ENCODE measurements at places on chromosomes 3 and 15.

DNA sequence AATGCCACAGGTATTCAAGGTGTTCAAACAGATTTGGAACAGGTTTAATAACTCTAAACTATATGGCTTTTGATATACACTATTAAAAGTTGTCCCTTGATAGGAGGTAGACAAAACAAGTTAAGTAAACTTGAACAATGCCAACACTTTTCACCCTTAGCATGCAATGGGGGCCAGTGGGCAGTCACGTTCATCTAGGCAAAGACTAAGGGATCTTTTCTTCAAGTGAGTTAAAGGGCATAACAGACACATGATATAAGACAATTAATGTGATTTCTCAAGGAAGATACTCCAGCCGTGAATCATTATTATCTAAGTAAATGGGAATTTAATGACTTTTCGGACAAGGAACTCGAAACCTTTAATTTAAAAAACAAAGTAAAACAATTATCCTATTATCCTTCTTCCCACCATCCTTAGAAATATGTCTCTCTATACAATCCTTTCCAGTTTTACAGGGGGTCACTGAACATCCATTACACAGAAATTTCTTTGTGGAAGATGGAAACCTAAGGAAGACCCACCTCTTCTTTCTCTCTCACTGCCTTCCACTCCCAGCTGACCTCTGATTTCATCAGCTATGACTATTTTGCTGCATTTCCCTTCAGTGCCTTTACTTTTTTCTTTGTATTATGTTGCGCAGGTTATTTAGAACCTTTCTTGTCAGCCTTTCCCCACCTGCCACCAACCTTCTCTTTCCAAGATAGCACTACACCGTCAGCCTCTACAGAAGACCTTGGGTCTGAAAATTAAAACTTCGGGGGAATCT lies 1.5 kb downstream of the CLDN1 start:
- no peak for DNase-seq

DNA sequence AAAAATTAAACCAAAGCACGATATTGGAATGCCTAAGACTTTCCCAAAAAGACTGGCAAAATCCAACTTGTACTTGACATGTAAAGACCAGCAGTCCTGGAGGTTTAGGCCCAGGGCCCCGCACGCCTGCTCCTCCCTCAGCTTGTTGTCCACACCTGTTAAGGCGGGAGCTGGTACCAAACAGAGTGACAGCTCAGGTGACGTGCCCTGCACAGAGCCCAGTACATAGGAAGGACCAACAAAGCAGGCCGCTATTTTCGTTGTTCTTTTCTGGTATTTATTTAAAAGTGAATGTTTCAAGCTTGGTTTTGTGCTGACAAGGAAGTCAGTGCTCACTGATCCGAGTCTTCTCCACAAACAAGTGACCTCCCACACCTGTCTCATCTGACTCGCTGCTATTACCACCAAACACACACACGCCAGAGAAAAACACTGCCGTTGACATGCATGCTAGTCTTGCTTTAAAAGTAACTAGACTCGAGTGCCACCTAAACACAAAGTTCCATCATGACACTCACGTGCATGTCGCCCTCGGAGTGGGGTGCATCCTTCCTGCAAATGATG lies 50.2 kb downstream of the HERC2 start:
- no peak for DNase-seq

- DNase-seq = no peak
Measured at GRCh38 chr15:83108266-83109219, 1.1 kb downstream of the TM6SF1 start.

DNA sequence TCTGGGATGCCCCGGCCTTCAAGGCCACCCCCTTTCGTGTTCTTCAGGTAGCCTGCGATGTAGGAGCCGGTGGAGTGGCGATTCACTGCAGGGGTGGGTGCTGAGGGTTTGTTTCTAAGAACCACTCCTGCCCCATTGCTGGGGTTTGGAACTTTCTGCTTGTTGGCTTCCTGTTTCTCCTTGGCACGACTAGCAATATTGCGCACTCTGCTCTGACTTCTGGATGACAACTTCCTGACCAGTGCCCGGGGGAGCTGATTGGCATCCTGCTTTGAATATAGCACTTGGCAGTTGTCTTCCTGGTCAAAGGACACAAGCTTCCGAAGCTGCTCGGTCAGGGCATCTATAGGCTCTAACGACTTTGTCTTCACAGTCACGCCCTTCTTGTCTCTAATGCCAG lies 187.6 kb upstream of the STRIT1 start:
- DNase-seq = no peak

GRCh38 chr15:60935130-60935529 lies 294.0 kb downstream of the RORA start:
- no peak for DNase-seq

- DNase-seq = no peak
Measured at GRCh38 chr15:67840749-67841512, 1.1 kb upstream of the RNU6-1 start.

DNA sequence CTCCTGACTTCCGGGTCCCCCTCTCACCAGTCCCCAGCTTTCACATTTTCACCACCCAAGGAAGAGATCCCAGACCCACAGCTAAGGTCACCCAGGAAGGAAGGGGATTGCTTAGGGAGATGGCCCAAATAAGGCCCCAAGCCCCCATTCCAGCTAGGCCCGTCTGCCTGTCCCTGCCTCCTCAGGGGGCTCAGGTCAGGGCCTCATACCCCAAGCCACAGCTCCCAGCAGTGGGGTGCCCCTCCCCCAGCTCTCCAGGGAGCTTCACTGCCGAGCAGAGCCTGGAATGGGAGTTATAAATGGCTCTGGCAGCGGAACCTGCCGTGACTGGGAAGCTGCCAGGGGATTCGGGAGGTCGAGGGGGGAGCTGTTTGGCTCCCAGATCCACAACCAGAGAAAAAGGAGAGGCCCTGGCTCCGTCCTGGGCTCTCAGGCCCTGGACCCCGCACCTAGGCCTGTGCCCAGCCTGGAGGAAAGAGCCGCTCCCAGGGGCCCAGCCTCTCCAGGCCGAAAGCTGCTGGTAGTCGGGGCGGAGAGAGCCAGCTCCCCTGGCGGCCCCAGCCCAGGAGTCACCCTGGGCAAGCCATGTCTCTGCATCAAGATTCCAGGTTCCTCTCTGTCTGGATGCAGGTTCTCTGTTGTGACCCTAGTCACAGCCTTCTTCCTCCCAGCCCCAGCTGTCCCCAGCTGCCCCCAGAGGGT lies 550 bp downstream of the CCDC9B start:
- no peak for DNase-seq

- DNase-seq = no peak
Measured at GRCh38 chr3:17607905-17608304, 134.5 kb downstream of the TBC1D5 start.

GRCh38 chr3:133058243-133058642 lies 20.1 kb downstream of the TMEM108 start:
- no peak for DNase-seq

DNA sequence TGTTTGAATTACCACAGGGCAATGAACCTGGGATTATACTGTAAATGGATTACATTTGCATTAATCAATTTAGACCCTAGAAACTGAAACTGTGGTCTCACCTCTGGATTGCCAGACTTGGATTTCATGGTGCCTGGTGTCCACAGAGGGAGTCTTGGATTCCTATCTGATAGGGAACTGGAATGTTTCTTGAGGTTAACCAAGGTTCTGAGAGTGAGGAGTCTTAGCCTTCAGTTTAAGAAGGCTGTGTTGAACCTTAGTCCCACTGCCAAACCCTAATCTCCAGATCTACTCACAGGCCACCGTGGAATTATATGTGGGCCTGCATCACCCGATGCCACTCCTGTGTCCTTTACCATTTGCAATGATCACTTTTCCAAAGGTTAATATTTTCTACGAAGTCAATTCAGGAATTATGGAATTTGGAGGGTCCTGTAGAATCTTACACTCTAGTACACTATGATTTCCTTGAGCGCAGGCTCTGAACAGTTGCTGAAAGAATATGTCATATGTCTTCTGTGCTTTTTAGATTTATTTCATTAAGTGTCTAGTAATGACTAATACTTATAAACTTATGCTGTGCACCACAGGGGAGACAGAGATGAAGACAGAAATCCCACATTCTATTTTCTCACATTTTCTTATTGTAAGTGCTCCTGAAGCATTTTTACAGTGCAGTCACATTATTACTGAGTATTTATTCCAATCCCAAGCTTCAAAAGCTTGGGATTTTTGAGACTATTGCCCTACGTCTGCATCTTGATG lies 87.9 kb downstream of the EFL1 start:
- no peak for DNase-seq

- no peak for DNase-seq
Measured at GRCh38 chr3:63990733-63991132, 32.6 kb downstream of the PSMD6 start.

DNA sequence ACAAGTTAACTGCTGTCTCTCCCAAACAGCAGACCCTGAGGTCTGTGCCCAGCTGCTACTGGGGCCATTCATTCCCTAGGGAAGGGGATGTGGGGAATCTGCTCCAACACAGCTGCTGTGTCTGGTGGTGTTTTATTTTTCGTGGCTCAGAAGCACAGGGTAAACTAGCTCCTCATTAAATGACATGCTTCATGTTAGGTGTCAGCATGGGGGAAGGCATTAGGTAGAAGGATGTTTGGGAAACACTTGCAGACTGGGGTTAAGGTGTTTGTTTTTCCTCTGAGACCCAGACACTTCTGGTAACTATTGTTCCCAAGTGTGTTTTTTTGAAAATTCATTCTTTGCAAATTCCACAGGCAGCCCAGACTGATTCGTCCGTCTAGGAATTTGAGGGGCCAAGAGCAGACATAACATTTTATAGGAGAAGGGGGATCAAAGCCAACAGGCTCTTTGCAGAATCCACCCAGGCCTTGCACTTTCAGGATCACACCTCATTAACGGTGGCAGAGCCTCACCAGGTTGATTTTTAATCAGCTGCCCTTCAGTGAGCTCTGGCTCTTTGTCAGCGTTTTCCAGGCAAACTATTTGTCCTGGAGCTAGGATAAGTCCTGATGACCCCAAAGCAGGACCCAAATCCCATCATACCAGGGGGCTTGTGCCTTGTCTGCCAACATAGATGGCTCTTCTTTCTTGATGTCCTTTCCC lies 65.4 kb upstream of the ITGA11 start:
- no peak for DNase-seq

DNA sequence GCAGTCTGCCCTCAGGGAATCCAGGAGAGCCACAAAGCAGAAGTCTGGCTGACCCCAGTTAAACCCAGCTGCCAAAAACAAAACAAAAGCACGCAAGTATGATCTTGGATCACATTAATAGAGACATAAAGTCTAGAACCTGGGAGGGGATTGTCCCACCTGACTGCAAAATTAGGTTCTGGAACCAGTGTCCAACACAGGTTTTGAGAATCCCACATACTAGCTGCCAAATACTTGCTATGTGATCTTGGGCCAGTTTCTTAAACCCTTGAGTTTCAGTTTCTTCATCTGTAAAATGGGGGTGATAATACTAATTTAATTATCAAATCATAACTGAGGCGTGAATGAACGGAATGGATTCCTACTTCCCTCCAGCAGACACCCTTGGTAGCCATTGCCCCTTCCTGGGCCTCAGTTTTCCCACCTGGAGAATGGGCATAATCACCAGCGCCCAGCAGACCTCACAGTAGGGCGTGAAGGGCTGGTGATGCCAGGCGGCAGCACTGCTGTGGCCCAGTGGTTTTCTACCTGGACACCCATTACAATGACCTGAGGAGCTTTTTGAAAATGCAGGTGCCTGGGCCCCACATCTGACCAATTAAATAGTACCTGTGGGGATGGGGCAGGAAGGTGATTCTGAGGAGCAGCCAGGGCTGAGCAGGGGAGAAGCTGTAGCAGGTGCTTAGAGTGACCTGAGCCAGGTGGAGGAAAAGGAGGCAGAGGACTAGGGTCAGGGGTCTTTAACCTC lies 32.2 kb downstream of the GRIP2 start:
- no peak for DNase-seq

- no peak for DNase-seq
Measured at GRCh38 chr3:157631478-157631877, 128.3 kb upstream of the VEPH1 start.

DNA sequence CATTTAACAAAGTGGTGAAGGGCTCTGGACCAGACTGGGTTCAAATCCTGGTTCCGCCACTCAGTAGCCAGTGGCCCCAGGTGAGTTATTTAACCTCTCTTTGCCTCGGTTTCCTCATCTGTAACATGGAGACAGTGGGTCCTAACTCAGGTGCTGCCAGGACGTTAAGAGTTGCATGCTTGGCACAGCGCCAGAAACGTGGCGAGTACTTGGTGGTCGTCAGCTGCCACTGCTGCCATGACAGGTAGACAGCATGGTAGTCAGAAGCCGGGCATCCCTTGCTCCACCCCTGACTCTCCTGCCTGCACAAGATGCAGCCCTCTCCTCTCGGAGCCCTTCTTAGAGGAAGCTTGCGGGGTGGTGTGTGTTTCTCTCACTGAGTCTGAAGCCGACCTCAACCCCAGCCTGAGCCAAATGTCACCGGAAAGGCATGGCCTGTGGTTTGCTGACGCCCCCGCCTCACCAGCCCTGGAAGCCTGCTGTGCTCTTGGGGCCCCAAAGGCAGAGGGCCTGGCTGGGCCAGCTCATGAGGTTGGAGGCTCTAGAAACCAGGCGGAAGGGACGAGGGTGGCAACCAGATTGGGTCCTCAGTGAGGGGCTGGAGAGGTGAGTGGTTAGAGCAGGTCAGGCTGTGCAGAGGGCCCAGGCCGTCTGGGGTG lies 160.8 kb upstream of the TLE3 start:
- no peak for DNase-seq

GRCh38 chr3:59133311-59133710 lies 83.5 kb upstream of the CFAP20DC start:
- DNase-seq = no peak

DNA sequence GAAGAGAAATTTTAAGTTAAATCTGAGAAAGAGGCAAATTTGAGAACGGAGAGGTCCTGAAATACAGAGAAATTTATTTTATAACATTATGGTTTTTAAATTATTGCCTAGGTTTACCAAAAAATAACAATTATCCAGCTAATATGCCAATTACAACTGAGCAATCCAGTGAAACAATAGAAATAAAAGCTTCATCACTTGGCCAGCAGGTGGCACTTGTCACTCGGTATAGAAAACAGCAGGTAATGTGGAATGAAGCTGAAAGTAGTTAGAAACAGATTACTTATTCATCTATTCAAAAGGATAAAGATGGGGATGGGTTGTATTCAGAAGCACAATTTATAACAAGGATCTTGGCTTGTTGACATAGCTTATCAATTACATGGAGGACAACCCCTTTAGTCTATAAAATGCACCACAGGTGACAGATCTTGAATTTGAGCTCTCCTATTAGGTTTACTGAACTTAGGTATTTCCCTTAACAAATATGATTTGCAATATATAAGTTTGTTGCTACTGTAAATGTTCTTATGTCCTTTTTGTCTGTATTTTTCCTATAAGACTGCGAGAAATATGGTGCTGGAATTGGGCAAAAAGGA lies 70.1 kb upstream of the GUCA1C start:
- no peak for DNase-seq

GRCh38 chr15:69189157-69189556 lies 28.7 kb downstream of the GLCE start:
- DNase-seq = no peak

All from NCI-H1436 treated with DMSO at 0.1 percent for 48 hours (cell line).